ENCODE measurements at places on chromosomes 1 and 21.
A peak's percentile ranks its signal among the peaks of the same experiment; 100 is the strongest.

DNA sequence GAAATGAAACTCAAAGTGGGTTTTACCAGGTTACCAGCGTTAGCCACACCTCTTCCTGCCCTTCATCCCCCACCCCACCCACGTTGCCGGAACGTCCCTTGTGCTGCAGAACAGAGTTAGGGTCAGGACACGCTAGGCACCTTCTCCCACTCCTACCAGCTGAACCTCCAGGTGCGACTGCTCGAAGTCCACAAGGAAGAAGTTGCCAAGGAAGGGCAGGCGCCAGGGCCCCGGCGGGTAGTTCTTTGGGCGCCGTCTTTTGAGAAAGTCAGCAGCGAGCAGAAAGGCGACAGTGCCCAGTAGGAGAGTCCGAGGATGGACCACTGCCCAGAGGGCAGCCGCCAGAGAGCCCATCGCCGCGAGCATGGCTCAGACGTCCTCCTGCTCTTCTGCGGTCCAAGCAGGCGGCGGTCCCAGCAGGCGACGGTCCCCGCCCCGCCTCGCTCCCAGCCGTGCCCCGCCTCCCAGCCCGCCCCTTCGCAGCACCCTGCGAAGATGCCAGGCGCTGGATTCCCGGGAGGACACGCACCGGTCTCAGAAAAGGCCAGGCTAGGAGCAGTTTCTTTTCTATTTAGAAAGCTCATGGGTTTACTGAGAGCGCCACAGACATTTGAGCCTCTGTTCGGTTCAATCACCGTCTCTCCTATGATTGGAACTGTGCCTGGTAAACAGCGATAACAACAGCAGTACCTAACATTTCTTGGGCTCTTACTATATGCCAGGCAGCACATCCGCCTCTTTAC, at the start of gene CYP2J2:
CYP2J2 (minus strand) TSS at position 393 of the 743 bp plus-strand sequence; CDS start at position 366, 27 bp downstream.
- H3K27me3 ChIP-seq, result peaks cover 3% of the 10 kb centered on the region
- peak within 1 kb of the TSS; percentile 91 for H3K4me3 ChIP-seq
- peaks cover 10% of the 10 kb centered on the region for H3K4me1 ChIP-seq
- H3K36me3 ChIP-seq, result no peaks in the 10 kb centered on the region

DNA sequence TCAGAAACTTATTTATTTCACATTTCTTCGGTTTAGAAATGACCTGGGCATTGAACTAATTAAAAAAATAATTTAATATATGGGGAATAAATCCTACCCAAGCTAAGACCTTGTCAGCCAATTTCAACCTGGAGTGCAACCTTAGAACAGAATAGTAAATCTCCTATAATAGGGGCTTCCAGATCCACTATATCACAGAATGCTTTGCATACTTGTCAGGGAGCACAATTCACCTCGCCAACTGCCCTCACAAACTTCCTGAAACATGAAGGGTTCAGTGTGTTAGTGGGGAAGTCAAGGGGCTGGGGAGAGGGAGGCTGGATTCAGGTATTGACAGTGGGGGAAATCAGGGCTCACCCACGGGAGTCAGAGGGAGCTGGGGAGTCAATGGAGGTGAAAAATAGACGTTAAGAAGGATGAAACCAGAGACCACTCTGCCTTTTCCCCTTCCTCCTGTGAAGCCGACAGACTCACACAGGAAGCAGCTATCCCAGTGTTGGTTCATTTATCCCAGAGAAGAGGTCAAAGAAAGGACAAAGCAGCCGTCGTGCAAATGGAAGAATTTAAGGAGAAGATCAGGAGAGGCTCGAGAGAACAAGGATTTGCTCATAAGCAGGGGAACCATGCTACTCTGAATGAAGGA, 453.3 kb downstream of the NUF2 start:
- no peak for DNase-seq
- H3K27me3 ChIP-seq, result no peaks in the 10 kb centered on the region
- no peaks in the 10 kb centered on the region for H3K4me1 ChIP-seq
- no peaks in the 10 kb centered on the region for H3K36me3 ChIP-seq
- no peak overlapping the region for H3K4me3 ChIP-seq

GRCh38 chr1:109398343-109399225, 866 bp upstream of the SORT1 start:
- peak overlapping the region; percentile 87 for H3K4me3 ChIP-seq
- no peak overlapping the region for H3K27ac ChIP-seq
- no peak for DNase-seq
- peaks cover 16% of the 10 kb centered on the region for H3K27me3 ChIP-seq
- H3K4me1 ChIP-seq, result peaks cover 7% of the 10 kb centered on the region

DNA sequence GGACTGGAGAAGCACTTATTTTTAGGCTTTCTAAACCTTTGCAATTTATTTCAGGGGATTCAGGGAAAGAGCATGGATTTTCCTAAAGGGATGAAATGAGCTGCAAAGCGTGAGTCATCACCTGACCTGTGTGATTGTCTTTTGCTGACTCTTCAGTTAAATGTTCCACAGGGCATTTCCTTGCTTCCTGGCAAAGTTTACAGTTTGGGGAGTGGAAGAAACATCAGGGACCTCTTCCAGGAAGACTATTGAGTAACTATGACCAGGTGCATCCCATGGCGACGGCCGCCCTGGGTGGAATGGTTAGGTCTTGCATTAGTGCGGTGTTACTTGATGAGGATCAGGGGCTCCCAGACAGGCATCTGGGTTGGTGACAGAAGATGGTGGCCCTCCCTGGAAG, 79.5 kb upstream of the SIPA1L2 start:
- no peaks in the 10 kb centered on the region for H3K36me3 ChIP-seq
- H3K4me3 ChIP-seq, result no peak overlapping the region
- DNase-seq, result no peak
- no peaks in the 10 kb centered on the region for H3K4me1 ChIP-seq
- H3K27ac ChIP-seq, result no peak overlapping the region

DNA sequence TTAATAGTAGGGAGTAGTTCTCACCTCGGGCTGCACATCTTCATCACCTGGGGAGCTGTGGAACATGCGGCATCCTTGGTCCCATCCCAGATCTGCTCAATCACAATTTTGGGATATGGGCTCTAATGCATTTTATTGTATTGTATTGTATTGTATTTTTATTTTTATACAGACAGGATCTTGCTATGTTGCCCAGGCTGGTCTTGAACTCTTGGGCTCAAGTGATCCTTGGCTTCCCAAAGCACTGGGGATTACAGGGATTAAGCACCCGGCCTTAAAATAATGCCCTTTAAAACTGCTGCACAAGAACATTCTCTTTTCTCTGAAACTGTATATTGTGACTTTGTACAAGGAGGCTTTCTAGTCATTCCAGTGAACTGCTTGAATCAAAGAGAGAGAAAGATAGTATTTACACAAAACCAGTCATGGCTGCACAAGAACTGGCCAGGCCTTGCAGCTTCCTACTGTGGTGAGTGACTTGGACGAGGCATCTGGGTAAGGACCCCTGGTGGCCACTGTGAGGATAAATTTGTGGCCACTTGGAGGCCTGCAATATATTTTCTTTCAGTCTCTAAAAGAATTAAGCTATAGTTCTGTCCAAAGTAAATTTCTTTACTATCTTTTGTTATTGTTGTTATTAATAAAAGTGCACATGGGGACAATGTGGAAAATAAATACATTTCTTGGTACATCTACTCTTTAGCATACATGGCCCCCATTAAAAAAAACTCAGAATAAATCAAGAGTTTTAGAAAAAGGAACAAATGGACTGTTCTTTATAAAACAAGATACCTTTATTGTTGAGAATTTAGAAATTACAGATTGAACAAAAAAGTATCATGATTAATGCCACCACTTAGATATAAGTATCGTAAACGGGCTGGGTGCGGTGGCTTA, 48.0 kb downstream of the TBCE start:
- H3K4me3 ChIP-seq, result no peak overlapping the region
- H3K27me3 ChIP-seq, result no peaks in the 10 kb centered on the region
- no peaks in the 10 kb centered on the region for H3K4me1 ChIP-seq

GRCh38 chr1:156108664-156109241, 5.8 kb upstream of the LMNA start:
- DNase-seq, result no peak
- H3K36me3 ChIP-seq, result no peaks in the 10 kb centered on the region
- peak overlapping the region; percentile 98 for H3K27ac ChIP-seq
- H3K4me1 ChIP-seq, result peaks cover 18% of the 10 kb centered on the region
- no peaks in the 10 kb centered on the region for H3K27me3 ChIP-seq

- peaks cover 30% of the 10 kb centered on the region for H3K4me1 ChIP-seq
- no peak for DNase-seq
- H3K4me3 ChIP-seq, result no peak overlapping the region
- no peaks in the 10 kb centered on the region for H3K27me3 ChIP-seq
- no peak overlapping the region for H3K27ac ChIP-seq
These were observed 22.7 kb downstream of the AHCYL1 start for GRCh38 chr1:110007046-110007830.

GRCh38 chr1:31761883-31762282, 2.3 kb downstream of the ADGRB2 start:
- H3K4me1 ChIP-seq, result peaks cover 23% of the 10 kb centered on the region
- H3K36me3 ChIP-seq, result no peaks in the 10 kb centered on the region
- peaks cover 3% of the 10 kb centered on the region for H3K27me3 ChIP-seq
- H3K4me3 ChIP-seq, result no peak overlapping the region
- peak overlapping the region; percentile 67 for H3K27ac ChIP-seq

- H3K27ac ChIP-seq, result peak overlapping the region; percentile 79
- H3K36me3 ChIP-seq, result no peaks in the 10 kb centered on the region
- peak overlapping the region; percentile 19 for H3K4me3 ChIP-seq
- H3K27me3 ChIP-seq, result no peaks in the 10 kb centered on the region
- no peak for DNase-seq
These were observed 27.5 kb upstream of the KCNA2 start for GRCh38 chr1:110633646-110634030.

GRCh38 chr1:29441916-29442668, 205.8 kb downstream of the PTPRU start:
- H3K27ac ChIP-seq, result no peak overlapping the region
- H3K4me3 ChIP-seq, result no peak overlapping the region
- no peaks in the 10 kb centered on the region for H3K4me1 ChIP-seq
- peaks cover 3% of the 10 kb centered on the region for H3K27me3 ChIP-seq
- DNase-seq, result no peak

DNA sequence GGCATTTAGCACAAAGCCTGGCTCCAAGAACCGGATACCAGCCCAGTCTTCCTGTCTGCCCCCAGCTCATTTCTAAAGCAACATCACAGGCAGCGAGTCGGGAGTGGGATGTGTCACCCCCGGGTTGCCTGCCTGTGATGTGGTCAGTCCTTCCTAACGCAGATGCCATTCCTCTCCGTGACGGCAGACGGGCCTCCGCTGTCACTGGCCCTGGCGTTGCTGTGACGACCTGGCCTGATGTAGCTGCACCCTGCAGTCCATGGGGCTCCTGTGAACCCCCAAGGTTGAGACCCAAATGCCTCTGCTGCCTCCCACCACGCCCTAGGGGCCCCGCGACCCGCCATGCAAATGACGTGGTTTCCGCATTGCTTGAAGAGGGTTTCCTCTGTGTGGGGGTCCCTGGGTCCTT, 12.3 kb downstream of the TNFRSF1B start:
- H3K27ac ChIP-seq, result no peak overlapping the region
- no peak for DNase-seq
- peak overlapping the region; percentile 35 for H3K4me3 ChIP-seq
- peaks cover 9% of the 10 kb centered on the region for H3K36me3 ChIP-seq

DNA sequence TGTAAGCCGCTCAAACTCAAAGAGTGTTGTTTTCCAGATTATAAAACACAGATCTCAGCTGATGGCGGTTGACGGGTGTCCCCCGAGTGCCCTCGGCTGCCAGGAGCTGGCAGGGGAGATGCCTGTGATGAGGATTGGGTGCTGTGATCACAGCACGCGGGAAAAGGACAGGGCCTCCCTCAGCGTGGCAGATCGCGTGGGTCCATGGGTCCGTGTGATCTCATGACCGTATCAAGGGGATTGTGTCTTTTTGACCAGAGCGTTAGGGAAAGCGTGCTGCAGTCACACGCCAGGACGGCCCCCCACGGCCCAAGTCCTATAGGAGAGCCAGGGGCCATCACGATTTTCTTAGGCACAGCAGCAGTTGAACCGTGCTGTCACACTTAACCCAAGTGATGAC, 51.9 kb downstream of the PDE9A start:
- peaks cover 4% of the 10 kb centered on the region for H3K36me3 ChIP-seq
- no peak overlapping the region for H3K27ac ChIP-seq
- peaks cover 16% of the 10 kb centered on the region for H3K27me3 ChIP-seq
- no peak overlapping the region for H3K4me3 ChIP-seq
- no peak for DNase-seq

GRCh38 chr1:54571803-54572541, 23.9 kb downstream of the ACOT11 start:
- no peak for DNase-seq
- no peaks in the 10 kb centered on the region for H3K36me3 ChIP-seq
- H3K27me3 ChIP-seq, result peaks cover 17% of the 10 kb centered on the region
- no peak overlapping the region for H3K27ac ChIP-seq
- no peaks in the 10 kb centered on the region for H3K4me1 ChIP-seq

GRCh38 chr21:20882462-20883407, 115.5 kb upstream of the NCAM2 start:
- no peak for DNase-seq
- no peak overlapping the region for H3K27ac ChIP-seq
- H3K36me3 ChIP-seq, result no peaks in the 10 kb centered on the region
- peaks cover 3% of the 10 kb centered on the region for H3K4me1 ChIP-seq
- no peaks in the 10 kb centered on the region for H3K27me3 ChIP-seq

DNA sequence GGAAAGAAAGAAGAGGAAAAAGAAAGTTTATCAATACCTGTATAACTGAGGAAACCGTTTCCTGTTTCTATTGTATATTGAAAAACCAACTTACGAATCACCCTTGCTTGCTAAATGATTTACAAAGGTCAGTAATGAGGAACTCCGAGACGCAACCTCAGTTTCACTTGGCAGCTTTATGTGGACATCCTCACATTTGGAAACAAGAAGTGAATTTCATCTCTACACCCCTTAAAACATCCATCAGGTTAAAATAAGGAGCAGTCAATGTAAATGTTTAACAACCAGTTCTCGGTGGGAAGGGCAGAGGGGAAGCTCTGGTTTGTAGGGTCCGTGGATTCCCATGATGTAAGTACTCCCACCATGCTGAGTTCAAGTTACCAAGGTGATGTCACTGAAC, 481.7 kb upstream of the RUNX1 start:
- peaks cover 1% of the 10 kb centered on the region for H3K27me3 ChIP-seq
- no peaks in the 10 kb centered on the region for H3K36me3 ChIP-seq
- peak overlapping the region; percentile 88 for H3K27ac ChIP-seq
- DNase-seq, result no peak

GRCh38 chr21:42391297-42391696, 4.6 kb downstream of the TMPRSS3 start:
- peaks cover 23% of the 10 kb centered on the region for H3K27me3 ChIP-seq
- peaks cover 9% of the 10 kb centered on the region for H3K4me1 ChIP-seq
- peaks cover 3% of the 10 kb centered on the region for H3K36me3 ChIP-seq
- no peak for DNase-seq
- H3K27ac ChIP-seq, result no peak overlapping the region
- H3K4me3 ChIP-seq, result no peak overlapping the region

DNA sequence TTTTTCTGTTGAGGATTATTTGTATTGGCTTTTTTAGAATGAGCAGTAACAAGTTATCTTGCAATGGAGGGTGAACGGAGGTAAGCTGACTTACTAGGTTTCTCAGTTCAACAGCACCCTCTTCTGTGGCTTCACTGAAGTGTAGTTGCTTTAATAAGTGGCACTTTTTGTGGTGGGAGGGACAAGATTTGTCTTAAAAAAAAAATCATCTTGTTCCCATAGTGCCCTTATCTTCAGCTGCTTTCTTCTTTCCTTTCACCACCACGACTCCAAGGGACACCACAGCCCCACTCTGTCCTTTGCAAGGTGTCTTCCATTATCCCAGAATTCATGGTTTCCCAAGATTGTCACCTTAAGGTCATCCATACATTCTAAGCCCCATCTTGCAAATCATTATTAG, 92.9 kb downstream of the PIGK start:
- peaks cover 7% of the 10 kb centered on the region for H3K36me3 ChIP-seq
- H3K27ac ChIP-seq, result no peak overlapping the region
- no peak for DNase-seq
- H3K4me1 ChIP-seq, result no peaks in the 10 kb centered on the region
- H3K27me3 ChIP-seq, result no peaks in the 10 kb centered on the region

- no peak for DNase-seq
- peaks cover 16% of the 10 kb centered on the region for H3K36me3 ChIP-seq
- no peak overlapping the region for H3K27ac ChIP-seq
- H3K27me3 ChIP-seq, result no peaks in the 10 kb centered on the region
These were observed 17.0 kb upstream of the ATP13A2 start for GRCh38 chr1:17028662-17029188.

Data from memory B cell (primary cell).